ENCODE measurements at places on chromosomes 12 and 14. TPM values are rescaled to one million over a fixed set of nuclear protein-coding genes. Genes with fewer than 3 reads are reported as not detected.

The OR4E2 gene
- total RNA-seq: not detected

The PRR4 gene
- 0.68 TPM for total RNA-seq

The MUCL1 gene
- not detected for total RNA-seq

The KRT74 gene
- not detected for total RNA-seq

The GDF3 gene
- not detected for total RNA-seq

The CIPC gene
- 12.8 TPM for total RNA-seq

The NAA30 gene
- 18.8 TPM for total RNA-seq

The CCDC59 gene
- total RNA-seq: 48.3 TPM

The PTPRO gene
- total RNA-seq: 1.5 TPM

The CKB gene
- 3.8 TPM for total RNA-seq

The APOF gene
- total RNA-seq: not detected

The CLEC4C gene
- total RNA-seq: not detected

The FAM234B gene
- 4.5 TPM for total RNA-seq

The SMIM41 gene
- total RNA-seq: not detected

The RD3L gene
- not detected for total RNA-seq

The TC2N gene
- total RNA-seq: 195 TPM

The BHLHE41 gene
- not detected for total RNA-seq

The DPPA3 gene
- total RNA-seq: not detected

The GUCY2C gene
- total RNA-seq: not detected
